ENCODE measurements at places on chromosomes 7 and 10. TPM values are rescaled to one million over a fixed set of nuclear protein-coding genes. Genes with fewer than 3 reads are reported as not detected.

GRCh38 chr7:88664630-88665233 is 94.8 kb upstream of the ZNF804B start:
- no peak for DNase-seq

GRCh38 chr10:129614341-129614740 is 147.3 kb downstream of the MGMT start:
- no peak for DNase-seq

Gene CBX3
- 107 TPM for total RNA-seq

DNA sequence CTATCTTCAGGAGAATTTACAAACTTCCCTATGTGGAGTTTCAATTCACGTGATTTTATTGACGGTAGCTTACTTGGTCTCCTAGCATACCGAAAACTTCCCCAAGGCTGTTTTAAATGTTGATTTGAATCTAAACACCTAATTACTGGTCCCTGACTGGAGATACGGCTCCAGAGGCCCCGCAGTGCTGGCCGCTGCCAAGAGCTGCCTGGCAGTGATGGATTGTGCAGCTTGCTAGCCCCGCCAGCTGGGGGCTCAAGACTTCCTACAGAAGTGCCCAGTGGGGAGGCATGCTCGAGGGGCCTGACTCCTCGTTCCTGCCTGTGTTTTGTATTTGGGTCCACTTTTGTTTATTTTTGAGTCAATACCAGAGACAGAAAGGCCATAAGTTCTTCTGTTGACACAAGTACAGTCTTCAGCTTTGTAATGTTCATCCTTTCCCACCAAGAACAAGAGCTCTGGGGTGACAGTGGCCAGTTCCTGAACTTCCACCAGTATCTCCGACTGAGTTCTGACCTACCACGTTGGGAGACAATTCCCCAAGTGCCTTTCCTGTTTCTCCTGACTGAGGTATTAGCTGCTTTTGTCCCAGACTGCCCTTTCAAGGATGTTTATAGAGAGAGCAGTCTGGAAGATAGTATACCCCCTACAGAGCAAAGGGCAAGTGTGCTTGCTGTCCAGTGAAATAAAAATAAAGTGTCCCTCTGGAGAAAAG is 80.7 kb upstream of the CXCL12 start:
- no peak for DNase-seq

Gene RARRES2
- 133 TPM for total RNA-seq

Gene NUTM2A
- total RNA-seq = 1.5 TPM

GRCh38 chr7:106199024-106199423 is 85.8 kb downstream of the NAMPT start:
- no peak for DNase-seq

Gene CHAT
- not detected for total RNA-seq
